ENCODE measurements at places on chromosomes 3 and 15.
A peak's percentile ranks its signal among the peaks of the same experiment; 100 is the strongest.

- no peak for DNase-seq
Measured at GRCh38 chr3:17915341-17915740, 172.9 kb upstream of the TBC1D5 start.

GRCh38 chr3:135166266-135166825 is 371.3 kb downstream of the EPHB1 start:
- DNase-seq = no peak

DNA sequence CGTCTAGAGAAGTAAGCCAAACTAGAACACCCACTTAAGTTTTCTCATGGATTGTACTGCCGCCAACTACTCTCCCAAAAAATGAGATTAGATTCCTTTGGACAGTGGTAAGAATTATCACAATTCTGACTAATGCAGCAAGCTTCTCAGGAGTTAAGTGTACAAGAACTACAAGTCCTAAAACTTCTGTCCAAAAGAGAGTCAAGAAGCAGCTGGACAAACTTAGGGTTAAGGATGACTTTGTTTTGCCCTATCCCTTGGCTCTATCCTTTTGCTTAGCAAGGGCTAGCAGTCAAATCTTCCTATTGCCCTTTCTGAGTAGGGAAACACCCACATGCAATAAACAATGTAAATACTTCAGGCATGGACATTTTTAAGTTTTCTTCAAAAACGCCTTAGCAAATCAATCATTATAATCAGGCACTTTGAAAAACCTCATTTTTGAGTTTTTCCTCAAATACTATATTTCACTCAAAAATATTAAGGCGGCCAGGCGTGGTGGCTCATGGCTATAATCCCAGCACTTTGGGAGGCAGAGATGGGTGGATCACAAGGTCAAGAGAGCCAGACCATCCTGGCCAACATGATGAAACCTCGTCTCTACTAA is 19.5 kb downstream of the RAF1 start:
- DNase-seq = no peak

DNA sequence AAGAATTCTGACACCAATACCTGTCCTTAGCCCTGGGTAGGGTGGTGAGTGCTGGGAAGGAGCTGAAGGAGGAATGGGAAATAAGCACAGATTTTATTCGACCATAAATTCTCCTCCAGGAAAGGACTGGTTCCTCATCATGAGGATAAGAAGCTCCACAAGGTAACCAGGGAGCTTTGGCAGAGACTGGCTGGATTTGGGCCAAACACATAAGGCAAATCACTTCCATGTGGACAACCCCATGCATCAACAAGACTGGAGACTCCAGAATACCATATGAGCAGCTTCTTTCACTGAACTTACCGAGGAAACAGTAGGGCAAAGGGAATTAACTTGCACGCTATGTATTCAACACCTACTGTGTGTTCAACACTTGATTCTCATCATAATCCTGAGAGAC is 312.5 kb downstream of the NTRK3 start:
- DNase-seq = no peak

DNA sequence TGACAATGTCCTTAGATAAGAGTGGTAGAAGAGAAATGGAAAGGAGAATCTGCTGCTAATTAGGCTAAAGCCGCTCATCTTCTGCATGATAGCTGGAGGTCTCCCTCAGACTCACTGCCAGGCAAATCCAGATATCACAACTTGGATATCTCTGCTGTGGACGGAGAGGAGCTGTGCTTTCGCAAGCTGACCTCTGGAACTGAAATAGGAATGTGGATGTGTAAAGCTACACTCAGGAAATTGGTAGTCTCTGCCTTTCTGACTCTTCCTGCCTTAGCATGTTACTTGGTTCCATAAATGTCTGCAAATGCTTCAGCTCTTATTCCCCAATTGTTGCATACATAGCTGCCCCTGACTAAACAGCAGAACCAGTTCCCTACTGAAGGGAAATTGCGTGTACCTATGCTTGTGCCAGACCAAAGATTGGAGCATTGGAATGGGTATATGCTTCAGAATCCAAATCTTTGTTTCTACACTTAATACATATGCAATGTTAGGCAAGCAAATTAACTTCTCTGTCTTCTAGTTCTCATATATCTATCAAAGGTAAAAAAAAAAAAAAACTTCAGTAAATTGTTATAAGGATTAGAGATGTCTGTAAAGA is 74.7 kb upstream of the ROBO2 start:
- DNase-seq = no peak

DNA sequence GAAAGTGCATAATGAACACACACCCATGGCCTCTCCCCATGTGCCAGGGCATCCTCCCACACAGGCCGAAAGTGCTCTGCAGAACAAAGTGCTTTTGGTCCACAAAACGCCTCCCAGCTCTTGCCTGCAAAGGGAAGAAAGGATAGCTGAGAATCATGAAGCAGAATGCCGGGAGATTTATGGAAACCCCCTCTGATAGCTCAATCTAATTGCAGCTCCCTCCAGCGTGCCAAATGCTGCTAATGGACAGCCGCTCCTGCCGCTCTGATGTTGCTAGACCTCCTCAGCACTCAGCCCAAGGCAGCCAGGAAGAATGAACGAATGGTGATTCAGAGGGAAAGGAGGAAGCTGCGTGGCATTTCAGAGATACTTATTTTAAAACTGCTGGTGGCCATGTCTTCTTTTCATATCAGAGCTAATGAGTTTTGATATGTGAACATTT is 145.3 kb downstream of the TJP1 start:
- peak; percentile 70 for DNase-seq

Measured in NCI-H2227 treated with DMSO at 0.1 percent for 48 hours (cell line).